Stimulated activated CD8-positive, alpha-beta memory T cell treated with anti-CD3 and anti-CD28 coated beads, Interleukin-4, amount 100 ng/mL, for 1 hour (primary cell): ENCODE measurements at places on chromosomes 5 and 9.

GRCh38 chr9:121640491-121641223, 10.8 kb upstream of the DAB2IP start:
- no peak for DNase-seq

DNA sequence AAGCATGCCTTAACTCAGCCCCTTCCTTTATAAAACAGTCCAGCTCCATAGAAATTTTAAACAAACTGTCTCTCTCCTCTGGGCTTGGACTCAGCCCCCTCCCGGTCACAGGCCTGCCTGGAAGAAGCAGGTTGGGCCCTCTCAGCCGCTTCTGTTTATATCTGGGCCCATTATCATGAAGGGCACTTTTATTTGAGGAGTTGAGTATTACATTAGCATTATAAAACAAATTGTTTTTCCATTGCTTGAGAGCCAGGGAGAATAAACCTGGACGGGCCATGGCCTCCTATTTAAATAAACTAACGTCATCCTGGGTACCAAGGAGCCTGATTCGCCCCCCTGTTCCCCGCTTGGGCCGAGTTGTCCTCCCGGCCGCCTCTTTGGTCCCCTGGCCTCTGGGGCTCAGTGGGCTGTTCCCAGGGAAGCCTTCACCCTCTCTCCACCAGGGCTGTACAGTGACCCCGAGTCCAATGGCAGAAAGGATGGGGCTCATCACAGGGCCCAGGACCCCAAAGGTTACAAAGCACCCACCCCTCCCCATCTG, 13.2 kb downstream of the IRX2 start:
- no peak for DNase-seq

DNA sequence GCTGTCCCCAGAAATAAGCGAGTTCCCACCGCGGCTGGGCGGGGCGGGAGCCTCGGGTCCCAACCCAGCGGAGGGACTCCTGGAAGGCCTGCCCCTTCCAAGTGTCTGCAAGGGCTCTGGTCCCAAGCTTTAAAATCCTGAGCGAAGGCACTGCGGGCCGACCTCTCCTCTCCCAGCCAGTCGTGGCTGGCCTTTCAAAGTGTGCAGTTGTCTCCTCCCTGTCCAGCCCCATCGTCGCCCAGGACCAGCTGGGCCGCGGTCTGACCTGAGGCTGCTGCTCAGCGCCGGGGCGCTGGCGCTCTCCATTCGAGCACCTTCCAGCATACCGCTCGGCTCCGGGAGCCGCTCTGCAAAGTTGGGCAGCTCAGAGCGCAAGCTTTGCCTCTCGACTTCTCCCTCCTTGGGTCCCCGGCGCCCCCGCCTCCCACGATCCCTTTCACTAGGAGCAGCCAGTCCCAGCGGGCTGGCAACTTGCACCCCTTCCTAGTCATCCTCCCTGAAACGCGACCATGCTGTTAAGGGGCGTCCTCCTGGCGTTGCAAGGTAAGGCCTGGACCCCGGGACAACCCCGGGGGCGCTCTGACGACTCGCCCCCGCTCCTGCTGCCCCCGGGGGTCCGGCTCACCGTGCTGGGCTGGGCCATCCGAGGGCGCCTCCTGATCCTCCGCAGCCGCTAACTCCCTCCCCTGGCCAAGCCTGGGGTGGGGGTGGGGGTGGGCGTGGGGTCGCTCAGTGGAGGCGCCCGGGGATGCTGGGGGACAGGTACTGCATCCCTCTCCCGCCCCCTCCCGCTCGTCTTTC, at the start of gene MAMDC2:
Gene MAMDC2, plus strand, starts transcription at position 160 of the 801 bp plus-strand sequence. Its CDS starts 350 bp downstream, at position 510.
- no peak for DNase-seq

DNA sequence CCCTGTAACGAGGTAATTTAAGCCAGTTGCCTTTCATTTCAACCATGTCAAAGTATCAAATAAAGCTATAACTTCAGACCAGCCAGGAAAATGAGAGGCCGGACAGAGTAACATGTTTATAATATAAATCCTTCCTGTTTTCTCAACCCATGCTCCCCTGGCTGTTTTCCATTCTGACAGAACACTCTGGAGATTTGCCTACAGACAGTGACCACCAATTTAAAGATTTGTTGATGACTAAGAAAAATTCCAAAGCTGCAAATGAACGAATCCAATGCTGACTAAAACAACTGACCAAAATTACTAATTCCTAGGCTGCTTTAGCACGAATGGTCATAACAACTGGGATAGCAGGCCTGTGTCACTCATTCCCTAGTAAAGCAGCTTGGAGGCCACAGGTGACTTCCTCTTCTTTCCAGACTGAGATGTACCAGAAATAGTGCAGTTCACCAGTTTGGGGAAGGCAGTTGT, 141.4 kb downstream of the AOPEP start:
- no peak for DNase-seq

- no peak for DNase-seq
Observed at GRCh38 chr5:31469886-31470285, 62.0 kb downstream of the DROSHA start.

- no peak for DNase-seq
Observed at GRCh38 chr9:137352511-137353222, 50.6 kb upstream of the NRARP start.

- no peak for DNase-seq
Observed at GRCh38 chr5:124755565-124755964, 9.1 kb upstream of the ZNF608 start.

DNA sequence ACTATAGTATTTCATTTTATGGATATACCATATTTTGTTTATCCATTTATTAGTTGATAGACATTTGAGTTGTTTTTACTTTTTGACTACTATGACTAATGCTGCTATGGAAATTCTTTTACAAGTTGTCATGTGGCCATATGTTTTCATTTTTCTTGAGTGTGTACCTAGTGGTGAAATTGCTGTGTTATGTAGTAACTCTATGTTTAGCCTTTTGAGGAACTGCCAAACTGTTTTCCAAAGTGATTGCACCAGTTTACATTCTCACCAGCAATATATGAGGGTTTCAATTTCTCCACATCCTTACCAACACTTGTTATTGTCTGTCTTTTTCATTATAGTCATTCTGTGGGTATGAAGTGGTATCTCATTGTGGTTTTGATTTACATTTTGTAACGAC, 75.4 kb downstream of the GRIA1 start:
- DNase-seq, result no peak

DNA sequence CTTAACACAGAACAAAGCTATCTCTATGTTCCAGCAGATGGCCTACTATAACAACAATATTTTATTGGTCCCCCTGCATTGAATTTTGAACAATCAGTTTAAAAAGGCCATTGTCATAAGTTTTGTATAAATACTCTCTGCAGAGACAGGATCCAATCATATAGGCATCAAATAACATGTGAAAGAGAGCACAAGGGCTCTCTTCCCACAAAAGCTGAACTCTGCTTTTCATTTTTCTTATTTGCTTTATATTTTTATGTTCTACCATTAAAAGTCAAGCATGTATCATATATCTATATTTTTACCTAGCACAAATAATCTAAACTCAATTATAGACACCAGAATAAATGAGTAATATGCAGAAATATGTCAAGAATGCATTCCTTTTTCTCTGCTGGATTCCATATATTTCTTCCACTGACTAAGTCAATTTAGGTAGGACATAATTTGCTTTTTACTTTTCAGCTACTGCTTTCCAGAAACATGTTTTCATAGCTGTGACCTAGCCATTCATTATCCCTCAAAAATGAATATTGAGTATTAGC, 143.6 kb downstream of the CDH9 start:
- no peak for DNase-seq

DNA sequence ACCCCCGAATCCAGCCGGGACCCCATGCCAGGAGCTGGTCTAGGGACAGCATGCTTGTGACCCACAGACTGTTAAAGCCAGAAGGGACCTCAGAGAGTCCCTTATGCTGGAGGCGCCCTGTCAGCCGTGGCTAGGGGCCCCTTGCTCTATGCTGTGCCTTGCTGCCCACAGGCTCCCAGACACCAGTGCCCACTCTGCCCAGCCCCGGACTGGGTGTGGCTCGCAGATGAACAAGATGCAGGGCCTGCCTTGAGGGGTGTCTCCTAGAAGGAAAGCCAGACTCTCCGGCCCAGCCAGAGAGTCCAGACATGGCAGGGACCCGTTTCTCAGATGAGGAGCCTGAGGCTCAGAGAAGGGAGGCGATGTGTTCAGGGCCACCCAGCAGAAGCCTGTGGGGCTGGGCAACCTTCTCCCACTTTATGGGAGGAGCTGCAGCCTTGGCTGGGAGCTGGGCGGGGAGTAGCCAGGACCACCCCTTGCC, 85.7 kb downstream of the LMX1B start:
- no peak for DNase-seq

DNA sequence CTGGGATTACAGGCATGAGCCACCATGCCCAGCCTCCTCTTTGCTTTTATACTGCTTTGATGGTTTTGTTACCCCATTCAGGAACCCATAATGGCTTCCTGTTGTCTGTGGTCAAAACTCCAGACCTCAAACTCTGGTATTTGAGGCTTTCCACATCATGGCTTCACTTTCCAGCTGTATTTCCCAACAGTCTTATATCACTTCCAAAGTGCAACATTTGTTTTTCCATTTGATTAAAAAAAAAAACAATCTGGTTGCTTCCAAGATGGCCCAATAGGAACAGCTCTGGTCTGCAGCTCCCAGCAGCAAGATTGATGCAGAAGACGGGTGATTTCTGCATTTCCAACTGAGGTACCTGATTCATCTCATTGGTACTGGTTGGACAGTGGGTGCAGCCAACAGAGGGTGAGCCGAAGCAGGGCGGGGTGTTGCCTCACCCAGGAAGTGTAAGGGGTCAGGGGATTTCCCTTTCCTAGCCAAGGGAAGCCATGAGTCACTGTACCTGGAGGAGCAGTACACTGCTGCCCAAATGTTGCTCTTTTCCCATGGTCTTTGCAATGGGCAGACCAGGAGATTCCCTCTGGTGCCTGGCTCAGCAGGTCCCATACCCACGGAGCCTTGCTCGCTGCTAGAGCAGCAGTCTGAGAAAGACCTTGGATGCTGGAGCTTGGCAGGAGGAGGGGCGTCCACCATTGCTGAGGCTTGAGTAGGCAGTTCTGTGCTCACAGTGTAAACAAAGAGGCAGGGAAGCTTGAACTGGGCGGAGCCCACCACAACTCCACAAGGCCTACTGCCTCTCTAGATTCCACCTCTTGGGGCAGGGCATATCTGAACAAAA, 458.4 kb downstream of the KDM4C start:
- DNase-seq, result peak; percentile 1

- DNase-seq, result no peak
Observed at GRCh38 chr5:134430001-134430569, 18.4 kb upstream of the CDKN2AIPNL start.

- no peak for DNase-seq
Observed at GRCh38 chr9:111891910-111892499, 4.6 kb upstream of the UGCG start.

DNA sequence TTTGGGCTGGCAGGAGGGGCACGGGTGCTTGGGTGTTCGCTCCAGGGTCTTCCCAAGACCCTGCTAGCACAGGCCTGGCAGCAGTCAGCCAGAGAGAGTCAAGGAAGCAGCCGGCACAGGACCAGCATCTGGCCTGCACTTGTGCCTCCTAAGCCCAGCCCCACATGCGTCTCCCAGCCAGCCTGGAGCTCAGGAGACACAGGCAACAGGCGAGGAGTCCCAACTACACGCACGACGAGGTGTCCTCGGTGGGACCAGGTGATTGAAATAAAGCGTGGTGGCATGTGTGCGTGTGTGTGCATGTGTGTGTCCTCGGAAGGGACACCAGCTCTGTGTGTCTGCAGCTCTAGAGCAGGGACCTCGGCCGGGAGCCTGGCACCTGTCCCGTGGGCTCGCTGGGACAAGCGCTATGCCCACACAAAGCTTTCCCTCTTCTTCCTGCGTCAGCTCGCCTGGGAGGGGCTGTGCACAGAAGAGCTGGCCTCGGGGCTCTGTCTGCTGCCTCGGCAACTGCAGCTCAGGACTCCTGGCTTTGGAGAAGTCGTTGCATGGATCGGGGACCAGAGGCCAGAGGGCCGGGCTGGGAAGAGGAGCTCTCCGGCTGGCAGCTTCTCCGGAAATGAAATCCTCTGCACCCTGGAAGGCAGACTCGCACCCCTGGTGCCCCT, 14.7 kb upstream of the SLC9A3 start:
- DNase-seq, result no peak

GRCh38 chr5:139797856-139798510, 2.4 kb downstream of the PSD2 start:
- DNase-seq, result no peak

- DNase-seq, result no peak
Observed at GRCh38 chr5:166046956-166047355, 2244.5 kb upstream of the WWC1 start.

GRCh38 chr5:60852940-60853339, 8.9 kb upstream of the ELOVL7 start:
- DNase-seq, result no peak

- no peak for DNase-seq
Observed at GRCh38 chr5:103894882-103895281, 332.3 kb upstream of the NUDT12 start.

GRCh38 chr5:2738700-2739359, 12.6 kb downstream of the IRX2 start:
- no peak for DNase-seq

DNA sequence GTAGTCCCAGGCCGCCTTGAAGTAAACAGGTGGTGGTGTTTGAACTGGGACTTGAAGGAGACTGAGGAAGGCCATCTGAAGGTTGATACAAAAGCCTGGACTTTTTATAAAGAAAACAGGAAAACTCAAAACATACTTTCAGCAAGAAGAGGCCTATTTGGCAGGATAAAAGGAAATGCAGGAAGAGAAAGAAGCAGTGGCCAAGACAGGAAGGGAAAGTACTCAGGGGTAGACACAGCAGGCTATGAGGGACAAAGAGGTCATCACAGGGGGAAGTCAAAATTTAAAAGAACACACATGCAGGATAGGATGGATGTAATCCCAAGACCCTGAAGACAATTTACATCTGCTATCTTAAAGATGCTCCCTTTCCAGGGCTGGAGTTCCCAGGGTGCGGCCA, 13.0 kb downstream of the TLE1 start:
- no peak for DNase-seq

- DNase-seq, result no peak
Observed at GRCh38 chr5:158907856-158908255, 191.9 kb downstream of the EBF1 start.

- DNase-seq, result no peak
Observed at GRCh38 chr9:121556580-121556979, 56.9 kb upstream of the GGTA1 start.

DNA sequence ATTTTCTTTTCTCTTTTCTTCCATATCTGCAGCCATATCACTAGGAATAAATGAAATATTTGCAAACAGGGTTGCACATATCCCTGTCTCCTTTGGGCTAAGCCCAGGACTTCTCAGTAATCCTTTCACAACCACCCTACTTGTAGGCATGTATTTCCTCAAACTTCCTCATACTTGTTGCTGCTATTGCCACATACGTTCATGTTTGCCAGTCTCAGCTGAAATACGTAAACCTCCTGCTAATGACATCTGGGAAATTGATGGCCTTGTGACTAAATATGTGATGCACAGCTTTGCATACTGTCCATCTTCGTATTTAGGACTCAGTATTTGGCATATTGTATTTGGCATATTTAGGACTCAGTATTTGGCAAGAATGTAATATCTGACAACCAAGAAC, 224.6 kb downstream of the PLK2 start:
- no peak for DNase-seq

GRCh38 chr9:76618762-76619161, 145.5 kb upstream of the PCA3 start:
- no peak for DNase-seq

GRCh38 chr5:96933764-96934707, 1.8 kb upstream of the LNPEP start:
- DNase-seq, result no peak

GRCh38 chr9:78370991-78371390, 74.1 kb downstream of the PSAT1 start:
- DNase-seq, result no peak
